Fibroblast of villous mesenchyme (primary cell): ENCODE measurements at places on chromosomes 12 and 14.

- DNase-seq, result no peak
These were observed 333.5 kb downstream of the NAV3 start for GRCh38 chr12:78164154-78164553.

GRCh38 chr12:50061171-50061570 is 3.8 kb downstream of the ASIC1 start:
- DNase-seq, result no peak

- no peak for DNase-seq
These were observed 31.4 kb upstream of the SLC2A13 start for GRCh38 chr12:40137252-40137651.

GRCh38 chr14:56172571-56172971 is 54.4 kb downstream of the PELI2 start:
- peak; percentile 76 for DNase-seq

GRCh38 chr12:91763654-91764370 is 381.8 kb downstream of the BTG1 start:
- peak; percentile 39 for DNase-seq

GRCh38 chr14:76006253-76006652 is 20.7 kb downstream of the IFT43 start:
- no peak for DNase-seq

DNA sequence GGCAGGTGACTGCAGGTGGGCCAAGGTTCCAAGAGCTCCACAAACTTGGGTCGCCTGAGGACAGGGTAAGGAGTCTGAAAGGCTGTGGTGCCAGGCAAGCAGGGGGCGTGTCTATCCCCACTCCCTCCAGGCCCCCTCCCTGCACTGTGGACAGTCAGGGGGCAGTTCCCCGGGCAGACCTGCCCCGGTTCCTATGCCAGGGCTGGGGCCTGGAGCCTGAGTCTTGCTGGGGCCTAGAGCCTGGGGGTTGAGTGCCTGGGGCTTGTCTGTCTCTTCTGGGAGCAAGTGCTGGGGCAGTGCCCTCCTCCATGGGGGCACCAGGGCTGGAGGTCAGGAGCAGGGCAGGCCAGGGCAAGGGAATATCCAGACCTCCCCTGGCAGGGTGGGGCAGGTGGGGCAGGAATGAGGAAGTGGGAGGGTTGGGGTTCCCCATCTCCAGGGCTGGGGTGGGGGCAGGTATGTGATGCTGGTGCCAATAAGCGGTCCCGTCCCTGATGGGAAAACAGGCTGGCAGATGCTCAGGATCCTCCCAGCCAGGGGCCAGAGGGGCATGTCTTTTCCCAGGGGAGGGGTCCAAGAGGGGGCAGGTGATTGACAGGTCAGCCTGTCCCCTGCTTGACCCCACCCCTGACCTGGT is 11.9 kb upstream of the TNFAIP2 start:
- no peak for DNase-seq

DNA sequence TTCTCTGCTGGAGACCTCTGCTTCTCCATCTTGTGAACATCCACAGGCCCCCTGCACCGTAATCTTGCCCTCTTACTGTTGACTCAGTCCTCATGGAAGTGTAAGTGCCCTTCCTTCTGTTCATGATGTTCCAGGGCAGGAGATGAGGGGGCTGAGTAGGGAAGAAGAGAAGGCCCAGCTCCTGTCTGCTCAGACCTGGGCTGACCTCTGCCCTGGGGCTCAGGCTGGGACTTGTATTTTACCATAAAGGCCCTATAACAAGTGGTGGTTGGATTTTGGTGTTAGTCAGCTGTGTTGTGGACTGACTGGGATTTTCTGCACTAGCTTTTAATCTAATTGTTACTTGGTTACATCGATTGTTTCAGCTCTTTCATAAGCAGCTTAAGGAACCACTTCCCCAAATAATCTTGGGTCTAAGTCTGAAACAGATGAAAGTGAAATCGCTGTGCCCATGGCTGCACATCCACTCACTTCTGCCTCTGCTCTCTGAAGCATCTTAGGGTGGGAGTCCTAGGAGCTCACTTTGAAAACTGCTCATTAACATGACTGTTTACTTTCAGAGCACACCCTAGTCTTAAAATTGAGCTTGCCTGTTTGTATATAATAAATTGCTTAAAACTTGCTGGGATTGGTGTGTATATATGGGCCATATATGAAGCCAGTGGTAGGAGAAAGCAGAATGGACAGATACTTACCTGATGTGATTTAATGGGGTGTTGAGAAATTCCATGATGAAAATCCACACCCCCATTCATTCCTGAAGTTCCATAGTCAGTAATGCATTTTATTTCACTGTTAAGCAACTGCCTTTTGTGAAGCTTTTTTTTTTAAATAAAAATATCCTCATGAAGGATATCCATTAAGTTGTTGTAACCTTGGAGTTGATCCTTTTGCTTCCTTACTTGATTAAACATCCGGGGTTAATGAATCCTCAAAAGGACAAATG is 17.7 kb downstream of the C12orf71 start:
- no peak for DNase-seq

DNA sequence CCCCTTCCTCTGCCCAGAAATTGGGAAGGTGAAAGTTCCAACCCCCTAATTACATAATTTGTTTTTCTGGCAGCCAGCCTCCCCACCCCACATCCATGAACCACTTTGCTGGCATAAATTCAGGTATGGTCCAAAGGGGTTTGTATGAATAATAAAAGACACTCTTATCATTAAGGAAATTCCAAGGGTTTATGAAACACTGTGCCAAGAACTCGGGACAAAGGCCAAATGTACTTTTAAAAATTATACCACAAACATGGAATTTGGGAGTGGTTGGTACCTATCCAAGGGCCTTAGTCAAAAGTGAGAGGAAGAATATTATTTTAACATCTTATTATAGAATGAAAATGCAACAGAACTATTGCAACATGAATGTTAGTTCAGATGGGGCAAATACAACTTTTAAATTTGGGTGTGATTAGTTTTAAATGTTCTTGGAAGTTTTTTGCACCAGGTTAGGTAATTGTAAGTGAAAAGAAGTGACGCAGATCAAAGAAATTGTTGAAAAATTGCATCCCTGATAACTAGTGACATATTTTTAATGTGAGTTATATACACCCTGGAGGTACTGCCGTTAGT is 217.8 kb downstream of the TMEM117 start:
- DNase-seq, result no peak

DNA sequence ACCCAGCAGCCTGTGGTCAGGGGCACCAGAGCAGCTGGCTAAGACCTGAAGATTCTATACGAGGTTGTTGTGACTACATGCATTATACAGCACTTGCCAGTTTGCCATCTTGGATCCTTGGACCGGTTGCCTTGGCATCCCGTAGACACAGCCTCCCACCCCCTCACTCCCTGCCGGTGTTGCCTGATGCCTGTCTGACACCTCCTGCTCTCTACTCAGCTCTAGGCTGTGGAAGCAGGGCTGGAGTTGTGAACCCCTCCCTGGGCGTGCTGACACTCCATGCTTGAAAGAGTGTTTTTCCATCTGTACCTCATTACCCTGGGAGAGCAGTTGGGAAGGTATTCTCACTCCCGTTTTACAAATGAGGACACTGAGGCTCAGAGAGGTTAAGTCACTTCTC is 2.5 kb downstream of the CHGA start:
- DNase-seq, result no peak

- DNase-seq, result peak; percentile 24
These were observed 13.5 kb upstream of the SCFD1 start for GRCh38 chr14:30608533-30609006.

GRCh38 chr12:45663455-45663854 is 66.1 kb upstream of the ARID2 start:
- DNase-seq, result no peak

- DNase-seq, result no peak
These were observed 38.8 kb upstream of the EML1 start for GRCh38 chr14:99754141-99755067.

- DNase-seq, result peak; percentile 56
These were observed 101.1 kb downstream of the DACT1 start for GRCh38 chr14:58738876-58739275.

GRCh38 chr12:28574746-28575592 is 384.7 kb downstream of the CCDC91 start:
- no peak for DNase-seq

GRCh38 chr12:109185441-109185840 is 69.1 kb downstream of the ACACB start:
- no peak for DNase-seq

DNA sequence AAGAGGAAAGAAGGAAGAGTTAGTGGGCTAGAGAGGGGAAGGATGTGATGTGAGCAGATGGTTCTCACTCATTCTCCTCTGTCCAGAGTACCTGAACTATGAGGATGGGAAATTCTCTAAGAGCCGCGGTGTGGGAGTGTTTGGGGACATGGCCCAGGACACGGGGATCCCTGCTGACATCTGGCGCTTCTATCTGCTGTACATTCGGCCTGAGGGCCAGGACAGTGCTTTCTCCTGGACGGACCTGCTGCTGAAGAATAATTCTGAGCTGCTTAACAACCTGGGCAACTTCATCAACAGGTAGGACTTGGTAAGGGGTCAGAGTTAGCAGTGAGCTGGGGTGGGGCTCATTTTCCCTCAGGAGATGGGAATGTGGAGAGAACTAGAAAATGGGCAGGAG is 7.6 kb downstream of the DDIT3 start:
- DNase-seq, result no peak

- peak; percentile 61 for DNase-seq
These were observed 398.3 kb downstream of the APAF1 start for GRCh38 chr12:99043319-99043914.

DNA sequence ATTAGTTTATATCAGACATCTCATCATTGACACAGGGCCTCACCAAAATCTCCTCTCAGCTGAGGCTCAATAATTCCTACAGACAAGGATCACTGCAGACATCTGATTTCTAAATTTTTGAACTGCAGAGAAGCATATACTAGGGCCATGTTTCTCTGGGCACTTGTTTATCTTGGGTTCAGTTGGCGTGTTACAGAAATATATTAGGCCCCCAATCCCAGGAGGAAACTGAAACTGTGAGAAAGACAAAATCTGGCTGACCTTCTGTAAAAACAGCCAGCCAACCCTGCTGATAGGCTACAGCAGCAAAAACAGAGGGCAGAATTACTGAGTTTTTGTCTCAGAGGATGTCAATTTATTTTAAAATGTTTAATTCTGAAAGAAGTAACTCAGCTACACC is 634.6 kb downstream of the ETNK1 start:
- no peak for DNase-seq

DNA sequence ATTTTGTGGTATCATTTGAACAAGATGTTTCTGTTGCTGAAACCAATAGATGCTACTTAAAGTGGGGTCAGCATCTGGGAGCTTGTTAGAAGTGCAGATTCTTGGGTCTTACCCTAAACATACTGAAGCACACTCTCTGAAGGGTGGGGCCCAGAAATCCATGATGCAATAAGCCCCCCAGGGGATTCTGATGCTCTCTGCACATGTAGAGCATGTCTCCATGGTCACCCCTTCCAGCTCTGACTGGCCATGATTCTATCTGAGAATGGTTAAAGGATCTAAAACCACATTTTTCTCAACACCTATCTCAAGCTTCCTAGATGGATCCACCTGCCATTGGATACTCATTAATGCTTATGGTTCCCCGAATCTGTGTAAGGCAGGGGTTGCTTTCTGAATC is 20.4 kb downstream of the JDP2 start:
- no peak for DNase-seq

DNA sequence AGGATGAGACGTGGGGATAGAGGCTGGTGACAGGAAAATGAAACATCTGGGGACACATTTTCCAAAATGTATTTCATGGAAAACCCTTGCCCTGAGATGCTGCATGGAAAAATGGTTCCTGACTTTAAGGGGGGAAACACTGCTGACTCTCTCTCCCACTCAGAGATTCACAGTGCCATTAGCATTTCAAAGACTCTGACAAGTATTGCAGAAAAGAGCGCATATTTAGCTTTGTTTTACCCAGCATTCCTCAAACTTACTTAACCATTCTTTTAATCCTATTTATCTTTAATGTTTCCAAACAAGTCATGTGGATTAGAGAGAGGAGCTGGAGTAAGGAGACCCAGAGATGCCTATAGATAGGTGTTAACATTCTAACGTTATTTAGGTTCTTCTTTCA is 141.8 kb upstream of the DYRK2 start:
- DNase-seq, result no peak

GRCh38 chr12:54216797-54217661 is 28.2 kb upstream of the SMUG1 start:
- peak; percentile 80 for DNase-seq

DNA sequence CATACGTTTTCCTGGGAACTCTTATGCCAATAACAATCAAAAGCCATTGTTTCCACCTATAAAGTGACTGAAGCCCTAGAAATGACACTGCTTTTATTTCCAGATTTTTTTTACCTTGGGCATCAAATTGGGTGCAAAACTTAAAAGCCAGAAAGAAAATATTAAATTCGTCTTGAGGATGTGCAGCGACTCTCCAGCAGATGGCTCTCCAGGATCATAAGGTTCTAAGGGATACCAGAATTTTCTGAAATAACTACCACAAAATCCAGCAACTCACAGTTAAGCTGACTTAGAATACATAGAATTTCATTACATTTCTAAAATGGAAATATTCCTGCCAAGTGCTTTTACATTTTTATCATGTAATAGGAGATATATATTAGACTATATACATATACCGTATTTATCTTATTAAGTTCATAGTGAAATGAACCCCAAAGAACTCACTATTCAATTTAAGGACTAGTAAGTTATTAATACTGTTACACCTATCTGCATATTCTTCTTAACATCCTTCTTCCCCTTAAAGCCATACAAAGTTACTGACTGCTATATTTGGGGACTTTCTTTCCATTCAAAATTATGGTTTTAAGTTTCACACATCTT is 44.0 kb downstream of the ARMH4 start:
- DNase-seq, result peak; percentile 77
